ENCODE measurements at places on chromosomes 7 and 10.

DNA sequence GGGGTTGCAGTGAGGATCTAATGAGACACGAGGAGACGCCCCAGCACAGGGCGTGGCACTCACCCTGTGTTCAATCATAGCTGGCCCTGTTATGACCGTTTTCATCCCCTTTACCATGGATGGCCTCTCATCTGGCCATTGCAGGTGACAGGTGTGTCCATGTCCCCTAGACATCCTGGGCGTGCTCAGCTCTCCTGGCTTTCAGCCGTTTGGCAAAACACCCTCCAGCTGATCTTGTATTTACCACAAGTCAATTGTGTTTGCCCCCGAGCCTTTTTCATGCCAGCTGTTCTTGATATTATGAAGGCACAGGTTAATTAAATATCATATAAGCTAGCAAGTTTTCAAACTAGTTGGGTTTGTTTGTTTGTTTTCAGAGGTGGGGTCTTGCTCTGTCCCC is 97.1 kb downstream of the CHST15 start:
- no peak for DNase-seq

DNA sequence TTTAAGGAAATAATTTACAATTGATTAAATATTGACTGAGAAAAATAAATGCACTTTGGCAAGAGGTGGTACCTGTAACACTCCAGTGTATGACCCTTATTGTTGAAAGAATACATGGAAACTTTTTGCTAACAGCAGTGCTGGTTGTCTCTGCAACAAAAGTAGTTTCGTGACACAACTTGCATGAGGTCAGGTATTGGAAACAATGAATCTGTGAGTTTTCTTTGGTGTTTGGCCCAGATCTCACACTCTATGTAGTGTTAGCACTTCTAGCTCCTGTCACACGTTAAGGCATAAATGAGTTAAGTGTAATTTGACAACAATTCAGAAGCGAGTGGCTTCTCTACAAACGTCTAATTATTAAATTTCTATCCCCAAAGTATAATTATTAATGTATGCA is 137.7 kb upstream of the MDFIC start:
- no peak for DNase-seq

DNA sequence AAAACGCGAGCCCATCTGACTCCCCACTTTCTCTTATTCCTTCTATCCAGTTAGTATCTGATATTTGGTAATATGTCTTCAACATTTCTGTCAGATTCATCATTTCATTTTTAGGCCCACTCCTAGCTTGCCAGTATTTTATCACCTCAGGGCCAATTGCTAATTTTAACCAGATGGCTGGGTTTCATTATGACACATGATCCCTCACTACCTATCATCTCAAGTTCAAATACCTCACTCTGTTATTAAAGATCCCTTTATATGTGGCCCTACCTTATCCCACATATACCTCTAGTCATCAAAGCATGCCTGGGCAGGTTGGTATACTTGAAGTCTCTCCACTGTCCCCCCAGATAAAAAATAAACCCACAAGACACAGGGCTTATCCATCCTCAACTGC is 104.9 kb downstream of the RNLS start:
- no peak for DNase-seq

GRCh38 chr10:63456437-63457210 is 9.2 kb downstream of the JMJD1C start:
- DNase-seq: no peak

DNA sequence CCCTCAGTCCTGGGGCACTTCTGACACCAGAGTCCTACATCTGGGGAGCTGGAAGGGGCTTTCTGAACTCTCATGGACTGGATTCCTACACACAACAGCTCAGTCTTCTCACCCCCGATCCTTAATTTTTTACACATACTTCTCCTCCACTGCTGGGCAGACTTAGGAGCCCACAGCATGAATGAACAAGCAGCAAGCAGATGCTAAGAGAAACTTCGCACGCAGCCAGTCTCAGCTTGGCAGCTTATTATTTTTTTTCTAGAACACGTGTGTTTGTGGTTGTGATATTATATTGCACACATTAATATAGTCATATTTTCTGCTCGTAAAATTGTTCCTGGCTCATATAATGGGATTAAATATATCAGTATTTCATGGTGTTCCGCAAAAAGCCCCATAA is 50.9 kb upstream of the LOXL4 start:
- DNase-seq: no peak

- no peak for DNase-seq
Observed at GRCh38 chr7:158024881-158025280, 562.7 kb downstream of the PTPRN2 start.

DNA sequence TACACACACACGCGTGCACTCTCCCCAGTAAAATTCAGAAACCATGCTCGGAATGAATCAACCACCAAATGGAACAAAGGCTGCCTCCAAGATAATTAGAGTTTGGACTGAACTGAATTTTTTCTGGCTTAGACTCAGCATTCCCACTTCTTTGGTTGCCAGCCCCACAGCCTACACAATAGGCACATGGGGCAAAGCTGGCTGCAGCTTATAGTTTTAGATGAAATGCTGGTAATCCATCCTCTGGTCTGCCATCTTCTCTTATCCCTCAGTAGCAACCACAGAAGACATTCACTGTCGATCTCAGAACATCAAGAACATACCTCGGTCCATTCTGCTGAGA is 44.2 kb downstream of the PDE1C start:
- DNase-seq: no peak

DNA sequence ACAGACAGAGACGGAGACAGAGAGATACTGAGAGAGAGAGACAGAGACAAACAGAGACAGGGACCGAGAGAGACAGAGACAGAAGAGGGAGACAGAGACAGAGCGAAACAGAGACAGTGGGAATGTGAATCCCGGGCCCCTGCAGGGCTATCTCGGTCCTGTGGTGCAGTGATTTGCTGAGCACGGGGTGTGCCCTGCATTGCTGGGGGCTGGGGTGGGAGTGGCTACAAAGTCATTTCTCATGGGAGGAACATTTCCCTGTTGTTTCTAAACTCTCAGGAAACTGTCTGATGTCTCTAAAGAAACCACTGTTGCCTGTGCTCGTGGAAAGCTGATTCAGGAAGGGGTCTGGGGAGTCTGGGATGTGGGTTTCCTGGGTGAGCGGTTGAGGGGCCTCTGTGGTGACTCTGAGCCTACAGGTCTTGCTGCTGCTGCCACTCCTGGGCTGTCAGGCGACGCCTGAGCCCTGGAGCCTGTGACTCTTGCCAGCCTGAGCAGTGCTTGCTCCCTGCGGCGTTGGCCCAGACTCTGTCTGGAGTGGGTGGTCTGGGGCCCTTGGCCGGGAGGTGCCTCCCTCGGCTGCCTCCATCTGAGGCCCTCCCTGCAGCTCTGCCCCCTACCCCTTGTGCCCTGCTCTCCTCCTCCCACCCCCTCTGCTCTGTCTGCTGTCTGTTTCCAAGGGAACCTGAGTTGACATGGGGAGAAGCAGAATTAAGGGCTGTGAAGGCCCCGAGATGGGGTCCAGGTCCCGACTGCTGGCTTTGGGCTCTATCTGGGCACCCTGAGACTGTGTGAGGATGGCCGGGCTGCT is 292.0 kb downstream of the WDR37 start:
- DNase-seq: no peak

DNA sequence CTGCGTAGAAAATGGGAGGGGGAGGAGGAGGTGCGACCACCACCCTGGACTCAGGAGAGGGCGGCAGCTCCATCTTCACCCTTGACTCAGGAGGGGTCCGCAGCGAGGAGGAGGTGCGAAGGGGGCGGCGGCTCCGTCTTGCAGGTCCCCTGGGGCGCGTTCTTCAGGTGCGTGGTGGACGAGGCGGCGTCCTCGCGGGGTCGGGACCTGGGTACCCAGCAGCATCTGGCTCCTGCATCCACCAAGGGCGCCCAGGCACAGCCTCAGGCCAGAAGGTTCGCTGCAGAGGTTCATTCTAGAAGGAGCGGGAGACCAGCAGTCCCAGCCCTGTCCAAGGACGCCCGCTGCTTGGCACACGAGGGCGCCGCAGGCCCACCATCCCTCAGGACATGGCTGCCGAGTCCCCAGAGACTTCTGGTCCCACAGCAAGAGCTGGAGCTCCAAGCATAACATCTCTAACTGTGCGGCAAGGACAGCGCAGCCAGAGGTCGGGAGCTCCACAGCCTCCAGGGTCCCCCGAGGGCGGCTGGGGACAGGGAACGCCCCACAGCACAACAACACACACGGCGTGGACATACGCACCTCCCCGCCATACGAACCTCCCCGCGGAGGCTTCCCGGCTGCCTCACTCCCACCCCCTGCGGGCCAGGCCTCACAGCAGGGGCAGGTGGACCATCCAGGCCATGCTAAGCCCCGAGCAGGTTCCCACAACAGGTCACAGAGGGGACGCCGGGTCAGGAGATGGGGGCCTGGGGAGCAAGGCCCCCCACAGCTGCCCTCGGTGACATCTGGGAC is 16.8 kb upstream of the DPYSL4 start:
- no peak for DNase-seq

GRCh38 chr10:49158915-49159314 is 25.1 kb upstream of the FAM170B start:
- no peak for DNase-seq

DNA sequence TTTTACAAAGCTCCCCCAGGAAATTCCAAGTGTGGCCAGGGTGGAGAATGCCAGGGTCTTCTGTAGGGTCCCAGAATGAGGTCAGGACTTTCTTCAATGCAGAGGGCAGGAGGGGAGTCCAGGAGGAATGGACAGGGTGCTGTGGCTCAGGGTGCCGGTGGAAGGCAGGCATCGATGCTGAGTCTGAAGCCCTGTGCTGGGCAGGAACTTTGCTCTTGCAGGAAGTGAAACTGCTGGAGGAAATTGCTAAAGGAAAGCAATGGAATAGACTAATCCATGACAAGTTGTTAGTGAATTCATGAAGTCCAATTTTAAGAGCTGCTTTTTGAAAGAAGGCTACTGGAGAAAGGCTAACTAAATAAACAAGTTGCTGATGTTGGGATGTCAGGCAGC is 14.8 kb downstream of the PTPRE start:
- no peak for DNase-seq

GRCh38 chr10:44168478-44168877 is 216.4 kb downstream of the CXCL12 start:
- no peak for DNase-seq

DNA sequence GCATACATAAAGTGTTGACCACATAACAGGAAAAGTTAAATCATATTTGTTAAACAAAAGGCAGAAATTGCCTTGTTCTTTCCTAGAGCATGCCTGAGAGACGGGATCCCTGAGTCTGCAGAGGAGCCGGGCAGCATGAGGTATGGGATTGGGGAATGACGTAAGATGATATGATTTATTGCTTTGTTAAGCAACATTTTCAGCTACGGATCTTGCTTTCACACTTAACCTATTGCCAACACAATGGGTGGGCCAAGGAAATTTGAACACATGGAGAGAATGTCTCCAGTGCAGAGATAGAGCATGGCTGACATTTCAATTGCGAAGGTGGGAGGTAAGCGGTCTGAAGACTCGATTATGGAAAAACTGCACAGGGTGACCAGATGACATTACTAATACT is 76.7 kb downstream of the EMX2 start:
- DNase-seq: no peak

GRCh38 chr10:20399772-20400171 is 497.3 kb downstream of the NEBL start:
- no peak for DNase-seq

DNA sequence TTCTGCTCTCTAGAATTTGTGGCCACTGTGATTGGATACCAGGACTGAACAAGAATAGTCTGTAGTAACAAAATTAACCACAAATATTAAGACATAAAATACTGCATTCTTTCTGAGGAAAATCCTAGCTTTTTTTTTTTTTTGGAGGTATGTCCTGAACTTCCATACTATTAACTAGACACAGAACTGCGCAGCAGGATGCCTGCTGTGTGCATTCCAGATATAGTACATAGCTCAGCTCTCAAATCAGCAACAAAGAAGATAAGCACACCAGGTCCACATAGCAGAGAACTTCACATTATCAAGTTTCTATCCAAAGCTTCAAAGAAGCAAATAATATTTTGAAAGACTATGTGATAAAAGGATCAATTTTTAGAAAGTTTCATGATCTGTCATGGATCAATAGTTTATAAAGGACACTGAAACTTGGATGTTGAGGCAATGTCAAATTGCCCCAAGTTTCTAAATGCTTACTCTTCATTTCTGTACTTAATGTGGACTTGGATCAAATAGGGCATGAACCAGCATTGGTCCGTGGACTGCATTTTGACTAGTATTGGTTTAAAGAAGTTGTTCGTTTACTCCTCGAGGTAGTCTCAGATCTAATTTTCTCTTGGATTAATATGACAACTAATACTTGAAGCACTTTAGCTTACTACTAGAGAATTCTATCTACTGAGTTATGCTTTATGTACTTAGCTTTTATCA is 15.4 kb downstream of the NAMPT start:
- no peak for DNase-seq

DNA sequence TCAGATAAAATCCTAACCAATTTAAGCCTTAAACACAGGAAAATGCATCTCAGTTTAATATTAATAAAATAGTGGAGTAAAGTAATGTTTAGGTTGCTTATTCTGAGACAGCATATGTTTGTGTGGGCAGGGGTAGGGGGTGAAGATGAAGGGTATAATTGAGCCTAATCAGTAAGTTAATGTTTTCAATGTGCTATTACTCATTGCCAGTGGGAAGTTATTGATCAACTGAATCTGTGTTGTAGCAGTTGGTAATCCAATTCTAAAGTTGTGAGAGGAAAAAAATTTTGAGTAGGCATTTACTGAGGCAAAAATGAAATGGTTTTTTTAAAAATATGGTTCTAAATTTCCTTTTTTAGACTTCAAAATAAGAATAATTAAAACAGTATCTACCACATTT is 16.5 kb downstream of the CFAP69 start:
- no peak for DNase-seq

- no peak for DNase-seq
Observed at GRCh38 chr10:131882590-131883451, 18.0 kb upstream of the PPP2R2D start.

DNA sequence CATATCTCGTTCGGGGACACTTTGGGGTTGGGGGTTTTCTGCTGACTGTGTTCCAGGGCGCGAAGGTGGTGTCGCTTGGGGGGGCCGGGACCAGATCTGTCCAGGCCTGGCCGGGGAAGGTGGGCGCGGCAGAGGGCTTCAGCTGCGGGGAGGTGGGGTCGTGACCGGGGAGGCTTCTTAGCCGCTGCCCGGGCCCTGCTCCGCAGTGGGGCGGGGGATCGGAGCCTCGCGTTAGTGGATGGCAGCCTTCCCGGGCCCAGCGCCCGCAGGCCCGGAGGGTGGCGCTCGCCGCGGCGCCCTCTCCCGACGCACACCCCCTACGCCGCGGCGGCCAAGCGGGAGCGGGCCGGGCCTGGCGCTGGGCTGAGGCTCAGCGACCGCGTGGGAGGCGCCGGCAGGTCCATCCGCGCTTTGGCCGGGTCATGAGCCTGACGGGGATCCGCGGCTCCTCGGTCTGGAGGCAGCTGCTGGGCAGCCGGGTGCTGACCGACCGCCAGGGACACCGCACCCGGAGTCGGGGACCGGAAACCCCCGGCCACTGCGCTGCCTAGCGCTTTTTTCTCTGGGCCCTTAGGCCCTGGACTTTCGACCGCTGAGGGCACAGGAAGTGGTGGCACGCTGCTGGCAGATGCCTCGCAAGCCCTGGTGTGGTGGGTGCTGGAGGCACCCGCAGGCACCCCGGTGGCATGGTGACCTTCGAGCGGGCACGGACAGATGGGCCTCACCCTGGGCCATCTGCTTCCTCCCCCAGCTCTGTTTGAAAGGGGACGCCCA is 1.2 kb downstream of the AGAP3 start:
- peak; percentile 74 for DNase-seq

All from midbrain (tissue), 1 donor.